Activated naive CD4-positive, alpha-beta T cell treated with anti-CD3 and anti-CD28 coated beads, Interleukin-2, amount 10 ng/mL, durations not matched to agents 7 days and 5 days (primary cell): ENCODE measurements at places on chromosomes 11 and 22.

DNA sequence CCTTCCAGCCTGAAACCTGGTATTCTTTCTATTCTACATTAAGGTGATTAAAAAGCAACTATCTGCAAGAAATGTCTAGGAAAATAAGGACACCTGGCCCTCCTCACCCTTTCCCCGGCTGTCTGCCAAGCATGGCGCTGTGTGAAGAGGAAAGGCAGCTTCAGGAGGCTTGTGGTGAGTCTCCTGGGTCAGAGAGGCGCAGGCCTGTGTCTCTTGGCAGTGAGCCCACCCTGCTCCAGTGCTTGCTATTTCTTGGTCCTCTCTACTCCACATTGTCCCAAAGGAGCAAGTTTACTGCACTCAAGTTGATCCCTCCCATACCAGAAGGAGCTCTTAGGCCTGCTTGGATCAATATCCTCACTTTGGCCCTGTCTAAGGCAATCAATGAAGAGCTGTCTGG lies 520.7 kb upstream of the B3GAT1 start:
- DNase-seq = no peak

DNA sequence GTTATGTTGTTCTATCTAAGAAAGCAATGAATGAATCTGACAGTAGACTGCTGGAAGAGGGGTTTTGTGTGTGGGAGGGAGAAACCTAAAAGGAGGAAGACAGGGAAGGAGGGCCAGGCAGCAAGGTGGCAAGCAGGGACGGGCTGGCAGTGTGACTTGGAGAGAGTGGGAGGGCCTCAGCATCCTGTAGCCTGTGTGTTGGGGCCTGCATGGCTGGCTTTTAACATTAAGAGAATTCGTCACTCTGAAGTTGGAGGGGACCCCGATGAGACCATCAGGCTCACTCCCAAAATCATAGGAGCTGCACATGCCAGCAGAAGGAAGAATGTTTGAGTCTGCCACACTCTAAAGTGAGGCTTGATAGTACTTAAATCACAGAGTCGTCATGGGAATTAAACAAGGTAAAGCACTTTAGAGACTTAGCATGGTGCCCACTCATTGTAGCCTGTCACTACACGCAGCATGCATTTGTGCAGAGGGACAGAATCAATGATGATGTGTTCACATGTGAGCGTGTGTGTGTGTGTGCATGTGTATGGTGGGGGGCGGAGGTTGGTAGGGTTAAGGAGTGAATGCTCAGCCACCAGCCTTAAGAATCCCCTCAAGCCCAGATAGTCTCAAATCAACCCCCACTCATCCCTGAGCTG lies 199.5 kb downstream of the TENM4 start:
- DNase-seq = no peak

DNA sequence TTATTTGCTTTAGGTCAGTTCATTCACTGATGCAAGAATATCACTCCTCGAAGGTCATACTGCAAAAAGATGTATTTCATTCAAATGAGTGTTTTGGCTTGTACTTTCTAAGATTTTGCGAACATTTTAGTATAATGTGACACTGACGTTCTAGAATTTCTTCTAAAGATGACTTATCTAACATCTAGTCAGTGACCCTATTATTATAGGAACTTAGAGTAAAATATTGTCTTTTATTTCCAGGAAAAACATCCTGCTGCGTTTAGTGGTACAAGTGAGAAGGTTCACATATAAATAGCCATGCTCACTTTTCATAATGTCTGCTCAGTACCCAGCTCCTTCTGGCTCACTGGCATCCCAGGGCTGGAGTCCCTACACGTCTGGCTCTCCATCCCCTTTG lies at the start of gene OR52M1:
TSS of gene OR52M1 (plus strand) at position 301 of the 400 bp plus-strand sequence. CDS start at position 301, 0 bp downstream.
- no peak for DNase-seq

- DNase-seq = no peak
Observed at GRCh38 chr11:92830377-92831155, 138.9 kb upstream of the MTNR1B start.

DNA sequence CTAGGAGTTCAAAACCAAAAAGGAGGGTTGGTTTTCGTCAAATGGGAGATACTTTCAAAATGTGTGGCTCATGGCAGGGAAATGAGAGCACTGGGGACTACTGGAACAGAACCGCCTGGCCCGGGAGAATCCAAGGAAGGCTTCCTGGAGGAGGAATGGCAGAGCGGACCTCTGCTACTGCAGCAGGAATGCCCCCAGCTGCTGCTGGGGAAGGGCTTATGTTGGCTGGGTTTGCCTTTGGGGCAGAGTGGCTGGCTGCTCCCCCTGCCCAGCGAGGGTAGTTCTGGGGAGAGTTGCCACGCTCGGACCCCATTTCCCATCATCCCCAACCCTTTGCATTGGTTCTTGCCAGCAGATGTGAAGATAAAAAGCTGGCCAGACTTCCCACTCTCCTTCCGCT lies 10.6 kb upstream of the APOBEC3A start:
- DNase-seq = no peak

DNA sequence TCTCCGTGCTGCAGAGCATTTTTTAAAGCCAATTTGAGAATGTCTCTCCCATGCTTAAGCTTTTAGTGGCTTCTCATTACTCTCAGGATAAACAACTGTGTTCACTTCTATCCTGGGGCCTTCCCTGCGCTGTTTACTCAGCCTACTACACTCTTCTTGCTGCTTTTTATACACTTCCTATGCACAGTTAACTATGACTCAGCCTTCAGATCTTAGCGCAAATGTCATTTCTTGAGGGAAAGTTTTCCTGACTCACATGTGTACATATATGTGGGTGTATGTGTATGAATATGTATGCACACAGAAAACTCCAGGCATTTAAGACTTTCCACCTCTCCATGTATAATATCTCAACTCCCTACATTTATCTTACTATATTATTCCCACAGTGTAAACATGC lies 9.8 kb downstream of the THAP12 start:
- DNase-seq = no peak

DNA sequence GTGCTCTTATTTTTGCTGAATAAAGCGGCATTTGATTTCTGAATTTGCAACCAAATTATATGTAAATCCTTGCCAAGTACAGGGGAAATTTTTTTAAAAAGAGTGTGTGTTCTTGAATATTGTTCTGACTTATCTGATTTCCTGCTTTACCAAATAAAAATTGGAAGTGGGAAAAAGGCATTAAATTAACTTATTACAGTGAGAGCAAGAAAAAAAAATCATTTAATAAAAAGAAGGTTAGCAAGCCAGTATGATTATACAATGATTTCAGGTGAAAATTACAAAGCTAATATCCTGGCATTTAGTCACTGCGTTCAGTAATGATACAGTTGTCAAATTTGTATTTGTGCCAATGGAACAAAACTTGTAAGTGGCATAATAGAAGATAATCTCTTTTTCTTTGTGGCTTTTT lies 82.1 kb upstream of the PPARA start:
- DNase-seq = no peak

DNA sequence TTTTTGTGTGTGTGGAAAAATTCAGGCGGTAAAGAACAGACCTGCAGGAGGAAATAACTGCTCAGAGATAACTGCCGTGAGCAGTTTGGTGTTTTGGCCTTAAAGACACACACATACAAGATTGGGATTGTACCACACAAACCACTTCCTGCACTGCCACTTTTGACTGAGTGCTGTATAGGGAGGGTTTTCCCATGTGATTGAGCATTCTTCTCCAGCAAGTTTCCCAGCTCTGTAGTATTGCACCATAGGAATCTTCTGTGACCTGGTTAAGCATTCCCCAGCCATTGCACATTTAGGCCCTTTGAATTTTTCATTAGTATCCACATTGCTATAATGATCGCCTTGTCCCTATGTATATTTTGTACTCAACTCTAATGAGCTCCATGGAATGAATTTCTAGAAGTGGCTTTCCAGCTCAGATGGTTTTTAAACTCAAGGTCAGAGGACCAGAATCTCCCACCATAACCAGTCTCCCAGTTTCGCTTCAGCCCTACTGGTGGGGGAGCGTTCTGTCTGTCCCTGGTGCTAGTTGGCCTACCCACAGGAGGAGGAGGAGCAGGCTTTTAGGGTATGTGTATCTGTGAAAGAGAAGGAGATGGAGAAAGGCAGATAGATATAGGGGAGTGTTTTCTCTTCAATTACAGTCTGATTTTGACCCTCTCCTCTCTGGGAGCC lies 9.3 kb downstream of the CD82 start:
- peak; percentile 69 for DNase-seq

DNA sequence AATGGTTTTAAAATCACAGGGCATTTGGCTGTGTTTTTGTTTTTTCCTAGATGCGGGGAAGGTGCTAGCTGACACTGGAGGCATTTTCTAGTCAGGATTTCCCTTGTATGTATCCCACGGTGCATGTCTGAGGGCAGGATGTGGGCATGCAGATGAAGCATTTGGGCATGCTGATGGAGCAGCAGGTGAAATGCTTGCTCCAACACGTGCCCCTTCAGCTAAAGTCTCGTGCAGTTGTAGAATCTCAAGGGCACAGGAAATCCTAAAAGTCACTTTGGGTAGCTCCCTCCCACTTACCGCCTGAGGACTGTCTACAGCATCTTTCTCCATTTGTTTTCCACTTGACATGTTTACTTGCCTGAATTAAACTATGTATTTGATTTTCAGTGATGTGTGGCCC lies 429.4 kb upstream of the B3GAT1 start:
- no peak for DNase-seq

GRCh38 chr11:9642894-9643293 lies 21.0 kb upstream of the SWAP70 start:
- DNase-seq = no peak

DNA sequence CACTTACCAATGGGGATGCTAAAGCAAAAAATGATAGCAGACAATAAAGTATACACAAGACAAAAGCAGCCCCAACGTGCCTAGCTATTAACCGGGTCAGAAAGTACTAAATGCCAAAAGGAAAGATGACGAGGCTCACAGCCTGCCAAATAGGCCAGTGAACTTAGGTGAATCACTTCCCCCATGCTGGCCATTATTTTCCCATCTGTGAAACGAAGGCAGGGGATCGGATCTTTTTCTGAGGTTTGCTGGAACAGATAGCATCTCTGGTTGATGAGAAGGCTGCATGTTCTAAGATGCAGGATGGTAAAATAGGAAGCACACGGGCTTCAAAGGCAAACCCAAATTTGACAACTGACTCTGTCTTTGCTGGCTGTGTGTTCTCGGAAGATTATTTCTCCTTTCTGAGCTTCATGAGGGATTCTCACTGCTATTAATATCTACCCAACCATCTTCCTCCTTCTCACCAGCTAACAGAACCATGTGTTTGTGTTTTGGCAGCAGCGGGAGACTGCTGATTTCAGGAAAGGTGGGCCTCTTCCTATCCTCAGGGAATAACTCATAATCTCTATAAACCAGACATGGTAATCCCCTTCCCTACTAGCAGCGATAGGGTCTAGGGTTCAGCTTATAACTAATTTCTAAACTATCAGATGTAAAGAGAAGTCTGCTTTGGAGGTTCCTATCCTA lies 390.7 kb downstream of the LARGE1 start:
- DNase-seq = no peak

- DNase-seq = no peak
Observed at GRCh38 chr11:125935056-125935455, 10.8 kb upstream of the VSIG10L2 start.

DNA sequence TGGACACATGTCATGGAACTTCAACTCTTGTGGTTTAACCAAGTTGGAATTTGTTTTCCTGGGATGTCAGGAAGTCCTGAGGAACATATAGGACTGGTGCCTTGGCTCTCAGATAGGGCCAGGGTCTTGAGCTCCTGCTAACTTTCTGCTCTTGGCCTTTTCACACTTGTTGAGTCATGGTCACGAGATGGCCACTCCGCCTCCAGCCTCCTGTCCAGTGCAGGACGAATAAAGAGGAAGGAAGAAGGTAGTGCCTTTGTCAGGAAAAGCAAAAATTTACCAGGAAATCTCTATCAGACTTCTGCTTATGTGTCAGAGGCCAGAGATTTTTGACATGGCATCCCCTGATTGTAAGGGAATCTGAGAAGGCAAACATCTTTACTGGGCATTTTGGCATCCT lies 89.1 kb upstream of the ARHGAP20 start:
- DNase-seq = no peak

GRCh38 chr11:44746894-44747293 lies 20.1 kb downstream of the TSPAN18 start:
- DNase-seq = no peak

- DNase-seq = no peak
Observed at GRCh38 chr22:48426466-48427380, 1401.0 kb downstream of the BRD1 start.

DNA sequence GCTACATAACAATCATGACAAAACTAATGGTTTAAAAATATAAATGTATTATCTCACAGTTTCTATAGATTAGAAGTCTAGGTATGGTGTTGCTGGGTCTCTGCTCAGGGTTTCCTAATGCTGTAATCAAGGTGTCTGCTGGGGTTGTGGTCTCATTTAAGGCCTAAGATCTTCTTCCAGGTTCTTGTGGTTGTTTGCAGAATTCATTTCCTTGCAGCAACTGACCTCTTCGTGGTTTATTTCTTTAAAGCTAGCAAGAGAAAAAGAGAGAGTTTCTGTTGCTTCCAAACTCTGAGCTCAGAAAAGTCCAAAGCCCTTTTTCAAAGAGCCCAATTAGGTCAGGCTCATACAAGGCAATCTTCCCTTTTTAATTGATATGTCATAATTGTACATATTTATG lies 452.7 kb upstream of the CCDC179 start:
- no peak for DNase-seq

DNA sequence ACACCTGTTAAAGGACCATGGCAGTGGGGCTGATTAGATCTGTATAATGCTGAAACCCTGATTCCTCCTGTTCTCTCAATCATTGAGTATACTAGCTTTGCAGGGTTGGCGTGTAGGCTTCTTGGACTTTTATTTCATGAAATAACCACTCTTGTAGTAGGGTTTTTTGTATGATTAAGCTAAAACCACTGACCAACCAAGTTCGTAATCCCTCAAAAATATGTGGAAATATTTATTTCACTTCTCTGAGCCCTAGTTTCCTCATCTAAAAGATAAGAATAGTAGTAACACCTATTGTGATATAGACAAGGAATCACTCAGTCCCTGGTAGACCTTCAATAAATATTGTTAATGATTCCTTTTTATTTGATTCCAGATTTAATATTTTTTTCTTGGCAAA lies 4.2 kb downstream of the API5 start:
- DNase-seq = no peak

DNA sequence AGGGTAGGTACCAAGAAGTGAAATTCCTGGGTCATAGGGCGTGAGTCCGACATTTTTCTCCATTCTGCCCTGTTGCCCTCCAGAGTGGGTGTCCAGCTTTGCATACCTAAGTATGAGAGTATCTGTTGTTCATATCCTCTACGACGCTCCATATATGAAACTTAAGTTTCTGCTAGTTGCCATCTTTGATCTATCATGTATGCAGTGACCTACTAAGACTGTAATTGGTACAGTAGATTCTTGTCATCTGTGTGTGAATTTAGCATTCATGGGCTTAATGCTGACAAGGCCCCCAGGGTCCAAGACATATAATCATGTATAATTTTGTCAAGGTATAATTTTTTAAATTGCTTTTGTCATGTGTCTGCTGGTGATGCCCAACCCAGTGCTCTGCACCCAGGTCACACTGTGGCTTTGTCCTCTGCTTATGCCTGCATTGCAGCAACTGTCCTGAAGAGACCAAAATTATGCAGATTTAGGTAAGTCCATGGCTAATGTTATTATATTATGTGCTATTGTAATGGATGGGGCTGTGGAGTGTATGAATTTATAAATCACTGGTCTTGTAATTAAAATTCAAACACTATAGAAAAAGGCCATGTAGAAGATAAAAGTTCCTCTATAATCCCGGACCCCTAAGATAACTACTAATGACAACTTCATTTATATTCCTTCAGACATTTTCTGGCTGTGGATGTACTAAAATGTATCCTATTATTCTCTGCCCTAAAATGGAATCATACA lies 12.2 kb downstream of the NEAT1 start:
- DNase-seq = no peak

GRCh38 chr11:46383974-46384701 lies 2.7 kb downstream of the MDK start:
- no peak for DNase-seq

GRCh38 chr11:3913921-3914320 lies 58.5 kb downstream of the STIM1 start:
- DNase-seq = no peak
